ENCODE measurements at places on chromosomes 7 and 10.

- no peak for DNase-seq
Observed at GRCh38 chr7:105990727-105991453, 27.8 kb downstream of the CDHR3 start.

DNA sequence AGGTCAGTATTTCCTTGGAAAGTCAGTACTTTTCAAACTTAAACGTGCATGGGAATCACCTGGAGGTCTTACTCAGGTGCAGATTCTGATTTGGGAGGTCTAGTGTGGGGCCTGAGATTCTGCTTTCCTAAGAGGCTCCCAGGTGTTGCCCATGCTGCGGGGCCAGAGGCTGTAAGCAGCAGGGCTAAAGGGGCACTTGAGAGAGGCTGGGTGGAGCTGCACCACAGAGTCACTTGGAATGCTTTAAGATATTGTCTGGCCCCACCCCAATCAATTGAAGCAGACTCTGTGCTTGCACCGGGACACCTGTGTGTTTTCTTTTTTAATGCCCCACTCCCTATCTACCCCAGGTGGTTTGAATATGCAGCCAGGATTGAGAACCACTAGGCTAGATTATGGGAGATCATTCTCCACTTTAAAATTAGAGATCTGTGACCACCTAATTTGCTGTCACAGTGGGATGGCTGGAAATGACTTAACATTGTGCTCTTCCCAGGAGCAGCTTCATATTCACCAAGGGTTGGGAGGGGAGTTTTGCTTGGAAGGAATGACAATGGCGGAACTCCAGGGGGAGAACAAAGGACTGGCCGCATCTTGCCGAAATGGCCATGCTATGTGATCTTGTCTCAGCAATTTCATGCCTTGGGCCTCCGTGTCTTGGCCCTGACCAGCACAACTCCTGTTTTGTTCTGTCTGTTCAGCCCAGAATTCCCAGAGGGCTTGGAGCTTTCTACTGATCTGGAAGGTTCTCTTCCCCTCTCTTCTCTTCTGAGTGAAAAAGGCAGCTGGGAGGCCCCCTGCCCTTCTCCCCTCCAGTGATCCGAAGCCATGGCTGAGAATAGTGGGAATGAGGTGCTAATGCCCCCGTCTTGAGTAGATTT lies 80.2 kb downstream of the FAM241B start:
- DNase-seq, result no peak

DNA sequence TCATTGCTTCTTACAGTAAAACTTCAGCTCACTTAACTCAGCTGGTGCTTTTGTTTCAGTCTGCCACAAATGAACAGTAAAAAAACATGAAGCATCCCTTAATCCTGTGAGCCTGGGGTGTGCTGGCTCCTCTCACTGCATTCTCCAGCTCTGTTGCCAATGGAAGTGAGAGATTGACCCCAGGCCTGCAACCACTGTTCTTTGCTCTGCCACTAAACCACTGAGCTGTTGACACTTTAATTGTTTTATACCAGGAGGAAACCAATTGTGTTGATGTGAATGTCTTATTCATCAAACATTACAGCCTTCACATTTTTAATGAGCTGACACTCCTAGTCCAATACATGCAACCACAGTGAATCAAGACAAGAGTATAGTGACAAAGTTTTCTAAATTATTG lies 69.4 kb upstream of the FZD1 start:
- DNase-seq, result no peak

GRCh38 chr10:111531690-111532089 lies 454.9 kb downstream of the ADRA2A start:
- no peak for DNase-seq

- DNase-seq, result no peak
Observed at GRCh38 chr7:69803699-69804516, 205.6 kb downstream of the AUTS2 start.

DNA sequence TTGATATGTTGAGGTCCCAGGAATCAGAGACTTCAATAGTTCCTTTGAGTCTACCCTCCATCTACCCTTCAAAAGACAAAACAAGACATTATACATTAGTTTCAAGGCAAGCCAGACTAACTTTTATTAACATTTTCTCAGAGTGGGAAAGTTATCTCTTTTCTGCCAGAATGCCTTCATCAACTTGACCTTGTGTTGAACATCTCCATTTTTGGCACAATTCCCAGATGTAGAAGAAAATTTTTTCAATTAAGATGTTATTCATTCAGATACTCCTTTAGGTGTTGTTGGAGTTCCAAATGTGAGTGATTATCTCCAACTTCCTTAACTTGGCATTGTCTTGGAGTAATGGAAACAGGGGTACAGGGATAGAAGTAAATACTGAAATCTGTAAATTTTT lies 59.1 kb downstream of the NRF1 start:
- DNase-seq, result no peak

DNA sequence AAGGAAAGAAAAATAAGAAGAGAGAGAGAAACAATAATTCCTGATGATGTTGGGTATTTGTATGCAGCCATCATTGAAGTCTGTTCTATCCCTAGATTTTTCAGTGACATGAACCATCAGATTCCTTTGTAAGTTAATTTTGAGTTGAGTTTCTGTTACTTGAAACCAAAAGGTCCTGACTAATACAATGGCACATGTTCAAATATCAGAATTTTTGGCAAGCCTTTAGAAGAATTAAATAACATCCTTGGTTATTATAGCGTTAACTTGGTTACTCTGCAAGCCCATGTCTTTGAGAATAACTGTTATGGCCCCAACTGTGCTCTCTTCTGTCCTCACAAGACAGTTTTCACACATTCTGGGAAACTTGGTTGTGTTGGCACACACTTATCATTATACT lies 66.5 kb downstream of the SYPL1 start:
- DNase-seq, result no peak

DNA sequence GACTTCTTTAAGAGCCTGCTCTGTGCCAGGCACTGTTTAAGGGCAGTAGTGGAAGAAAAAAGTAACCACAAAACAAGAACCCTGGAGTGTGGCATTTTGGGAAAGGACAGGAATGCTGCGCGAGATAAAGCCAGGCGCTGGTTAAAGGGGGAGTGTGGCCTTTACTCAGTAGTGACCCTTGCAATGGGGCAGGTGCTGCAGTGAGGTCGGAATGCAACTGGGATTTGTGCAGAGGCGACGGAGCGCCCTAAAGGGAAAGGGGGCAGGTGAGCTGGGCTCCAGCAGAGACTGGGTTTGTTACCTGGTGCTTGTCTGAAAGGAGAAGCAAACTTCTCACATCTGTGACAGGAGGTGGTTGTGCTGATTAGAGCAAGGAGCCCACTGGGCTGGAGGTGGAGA lies 263.6 kb downstream of the ACTR3B start:
- DNase-seq, result no peak
